ENCODE measurements at places on chromosomes 6 and 20.

GRCh38 chr6:135030532-135031178 is 24.0 kb downstream of the HBS1L start:
- no peak for DNase-seq

GRCh38 chr20:18739751-18740166 is 73.8 kb upstream of the SCP2D1 start:
- no peak for DNase-seq

- no peak for DNase-seq
These were observed 227.0 kb upstream of the PMEPA1 start for GRCh38 chr20:57936636-57937385.

DNA sequence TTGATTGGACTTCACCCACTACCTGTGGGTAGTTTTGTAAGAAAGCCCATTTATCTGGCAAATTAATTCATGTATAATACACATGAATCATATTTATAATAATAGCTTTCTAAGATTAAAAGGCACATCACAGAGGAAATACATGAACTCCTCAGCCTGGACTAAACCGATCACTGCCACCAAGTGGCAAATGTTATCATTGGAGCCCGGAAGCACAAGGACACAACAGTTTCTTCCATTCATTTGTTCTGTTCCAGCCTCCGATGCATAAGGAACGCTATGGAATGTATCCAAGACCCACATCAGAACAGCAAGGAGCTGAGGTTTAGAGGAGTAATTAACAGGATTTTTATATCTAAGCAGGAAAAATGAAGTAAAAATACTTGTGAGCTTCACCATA is 13.9 kb upstream of the IPCEF1 start:
- DNase-seq = no peak

- DNase-seq = no peak
These were observed 44.1 kb downstream of the GJA1 start for GRCh38 chr6:121479486-121480098.

DNA sequence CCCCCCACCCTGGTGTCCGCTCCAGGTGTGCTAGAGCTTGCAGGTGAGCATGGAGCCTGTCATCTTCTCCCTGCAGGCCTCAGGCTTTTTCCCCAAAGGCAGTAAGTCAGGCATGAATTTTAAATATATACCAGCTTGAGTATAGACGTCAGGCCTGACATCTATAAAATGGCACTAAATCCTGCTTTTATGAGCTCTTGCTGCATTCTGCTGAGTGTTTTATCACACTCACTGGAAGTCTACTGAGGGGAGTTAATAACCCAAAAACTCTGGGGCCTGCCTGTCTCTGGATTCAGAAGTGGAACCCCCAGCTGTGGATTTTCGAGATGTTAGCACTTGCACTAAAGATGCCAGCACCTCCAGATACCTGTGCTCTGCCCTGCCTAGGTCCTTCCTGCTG is 133.4 kb upstream of the TOP1 start:
- DNase-seq = no peak

GRCh38 chr6:164200071-164200470 is 785.6 kb downstream of the QKI start:
- DNase-seq = no peak

DNA sequence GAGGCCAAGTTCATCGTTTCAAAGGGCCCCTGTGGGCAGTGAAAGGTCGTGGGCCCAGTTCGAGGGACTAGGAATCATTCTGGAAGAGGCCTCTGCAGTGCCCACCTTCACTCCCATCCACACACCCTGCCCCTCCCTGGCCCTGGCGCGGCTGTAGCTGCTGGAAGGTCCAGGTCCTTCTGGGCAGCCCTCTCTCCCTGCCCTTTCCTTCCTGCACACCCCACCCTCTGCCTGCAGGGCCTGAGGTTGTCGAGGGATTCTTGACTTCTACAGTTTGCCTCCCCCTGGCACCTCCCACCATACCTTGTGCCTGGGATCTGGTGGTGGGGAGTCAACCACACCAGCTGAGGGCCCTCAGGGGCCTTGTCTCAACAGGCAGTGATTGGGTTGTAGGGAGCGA is 4.5 kb upstream of the MYT1 start:
- no peak for DNase-seq

DNA sequence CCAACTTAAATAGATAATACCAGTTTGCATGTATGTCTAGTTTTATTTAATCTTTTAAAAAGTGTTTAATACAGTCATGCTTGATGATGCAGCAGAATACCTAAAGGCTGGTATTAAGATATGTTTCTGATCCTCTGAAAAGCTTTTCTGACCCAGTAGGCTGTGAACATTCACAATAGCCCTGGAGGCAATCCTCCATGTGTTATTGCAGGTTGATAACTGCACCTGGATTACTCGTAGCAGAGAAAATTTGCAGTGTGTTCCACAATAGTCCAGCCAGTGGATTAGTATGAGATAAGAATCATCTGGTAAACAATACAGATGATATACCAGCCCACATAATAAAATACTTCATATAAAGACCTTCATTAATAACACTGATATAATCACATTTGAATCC is 178.9 kb upstream of the RNF217 start:
- DNase-seq = no peak

GRCh38 chr6:109315341-109316110 is 66.7 kb downstream of the CD164 start:
- DNase-seq = no peak

DNA sequence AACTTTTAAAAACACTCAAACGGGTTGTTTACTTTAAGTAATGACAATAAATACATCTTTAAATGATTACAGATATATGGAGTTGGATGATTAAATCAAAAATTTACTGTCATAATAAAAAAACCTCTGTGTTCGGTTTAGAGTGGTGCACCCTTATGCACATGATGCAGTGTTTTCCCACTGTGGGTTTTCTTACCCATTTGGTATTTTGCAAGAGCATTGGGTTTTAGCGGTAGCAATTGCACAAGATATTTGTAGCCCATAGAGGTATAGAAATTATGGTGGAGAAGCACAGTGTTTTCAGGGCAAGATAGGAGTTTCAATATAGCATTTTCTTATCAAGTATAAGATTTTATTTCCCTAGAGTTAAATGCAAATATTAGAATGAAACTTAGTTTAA is 410.8 kb upstream of the PLCB4 start:
- no peak for DNase-seq

GRCh38 chr20:58580474-58580835 is 65.3 kb upstream of the APCDD1L start:
- DNase-seq = no peak

- no peak for DNase-seq
These were observed 24.2 kb upstream of the SIRPA start for GRCh38 chr20:1870792-1871550.

- no peak for DNase-seq
These were observed 52.0 kb upstream of the KLHL31 start for GRCh38 chr6:53717566-53717965.

DNA sequence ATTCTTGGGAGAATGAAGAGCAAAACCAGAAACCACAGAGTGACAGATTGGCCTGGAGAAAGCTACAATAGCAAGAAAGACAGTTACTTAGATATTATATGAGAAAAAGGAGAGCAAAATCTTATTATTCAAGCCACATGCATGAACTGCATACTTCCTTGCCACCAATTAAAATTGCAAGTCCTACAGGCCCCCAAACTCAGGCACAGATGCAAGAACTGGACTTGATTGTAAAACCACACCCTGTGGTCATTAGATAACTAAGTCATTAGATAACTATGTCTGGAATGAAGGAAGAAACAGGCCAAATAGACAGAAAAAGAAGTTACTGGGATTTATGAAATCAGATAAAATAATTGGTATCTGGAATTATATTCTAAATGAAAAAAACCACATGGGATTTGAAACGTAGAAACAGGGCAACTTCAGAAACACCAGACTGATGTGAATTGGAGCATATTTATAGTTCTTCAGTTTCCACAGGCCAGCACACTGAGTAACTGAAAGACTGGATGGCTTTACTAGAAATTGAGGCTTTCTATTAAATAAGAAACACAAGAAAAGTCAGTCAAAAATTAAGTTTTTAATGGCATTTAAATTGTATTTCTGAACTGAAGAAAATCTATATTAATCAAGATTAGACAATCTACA is 49.4 kb upstream of the CARMIL1 start:
- DNase-seq = no peak

- no peak for DNase-seq
These were observed 7.9 kb downstream of the ADGRB3 start for GRCh38 chr6:68642977-68643376.

- DNase-seq = no peak
These were observed 2.0 kb upstream of the DDR1 start for GRCh38 chr6:30882204-30882758.

DNA sequence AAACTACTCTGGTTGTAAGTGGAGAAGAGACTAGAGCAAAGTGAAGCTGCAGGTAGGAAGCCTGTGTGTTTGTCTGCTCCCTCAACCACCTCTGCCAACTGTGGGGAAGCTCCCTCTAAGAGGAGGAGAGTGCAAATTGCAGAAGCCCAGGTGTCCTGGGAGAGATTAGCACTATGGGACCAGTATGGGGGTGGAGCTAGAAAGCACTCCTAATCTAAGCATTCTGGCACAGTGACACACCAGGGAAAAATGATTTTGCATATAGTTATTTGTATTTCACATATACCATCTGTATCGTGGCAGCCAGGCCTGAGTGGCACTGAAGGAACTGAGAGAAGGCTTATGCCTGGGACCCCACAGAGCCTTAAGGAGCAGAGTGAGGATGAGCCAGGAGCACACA is 12.8 kb downstream of the GSTA1 start:
- DNase-seq = no peak

DNA sequence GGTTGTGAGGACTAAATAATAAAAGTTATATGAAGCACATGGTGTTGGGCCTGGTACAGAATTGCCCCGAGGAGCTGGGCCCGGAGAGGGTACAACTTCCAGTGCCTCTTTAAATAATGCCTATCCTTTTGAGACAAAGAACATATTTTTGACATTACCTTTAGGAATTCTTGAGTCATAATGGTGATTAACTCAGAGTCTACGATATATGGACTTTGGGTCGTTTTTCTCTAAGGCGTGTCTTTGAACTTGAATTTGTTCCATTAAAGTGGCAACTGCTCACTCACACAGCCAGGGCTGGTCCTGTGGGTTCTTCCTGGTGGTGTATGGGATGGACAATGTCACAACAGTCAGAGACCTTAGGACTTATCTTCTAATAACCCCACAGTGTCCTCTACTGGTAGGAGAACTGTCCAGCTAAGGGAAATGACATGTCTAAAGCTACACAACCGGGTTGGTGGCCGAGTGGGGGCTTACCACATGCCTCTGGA is 106.5 kb downstream of the CDC5L start:
- peak; percentile 53 for DNase-seq

- DNase-seq = no peak
These were observed 6.1 kb upstream of the DLL1 start for GRCh38 chr6:170296746-170297575.

DNA sequence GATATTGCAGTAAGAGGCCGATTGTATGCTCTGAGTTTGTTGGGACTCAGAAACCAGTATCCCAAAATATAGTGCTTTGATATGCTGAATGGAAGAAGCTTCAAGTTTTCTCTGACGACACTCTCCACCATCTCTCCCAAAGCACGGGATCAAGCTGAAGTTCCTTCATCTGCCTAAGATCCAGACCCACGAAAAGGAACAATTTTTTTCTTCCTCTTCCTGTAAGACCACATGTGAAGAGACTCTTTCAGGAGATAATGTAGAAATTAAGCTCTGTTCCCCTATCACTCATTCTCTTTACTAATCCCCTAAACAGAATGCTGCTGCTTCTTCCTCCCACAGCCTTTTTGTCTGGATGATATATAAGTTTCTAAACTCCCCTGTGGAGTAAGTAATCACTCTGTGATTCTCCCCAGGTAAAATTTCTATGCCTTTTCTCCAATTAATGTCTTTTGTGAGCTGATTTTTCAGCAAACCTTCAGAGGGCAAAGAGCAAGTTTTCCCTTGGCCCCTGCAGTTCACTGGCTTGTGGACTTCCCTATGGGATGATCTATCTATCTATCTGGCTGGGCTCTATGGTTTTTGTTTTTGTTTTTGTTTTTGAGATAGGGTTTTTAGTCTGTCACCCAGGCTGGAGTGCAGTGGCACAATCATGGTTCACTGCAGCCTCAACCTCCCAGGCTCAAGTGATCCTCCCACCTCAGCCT is 13.5 kb upstream of the PNRC1 start:
- DNase-seq = no peak

DNA sequence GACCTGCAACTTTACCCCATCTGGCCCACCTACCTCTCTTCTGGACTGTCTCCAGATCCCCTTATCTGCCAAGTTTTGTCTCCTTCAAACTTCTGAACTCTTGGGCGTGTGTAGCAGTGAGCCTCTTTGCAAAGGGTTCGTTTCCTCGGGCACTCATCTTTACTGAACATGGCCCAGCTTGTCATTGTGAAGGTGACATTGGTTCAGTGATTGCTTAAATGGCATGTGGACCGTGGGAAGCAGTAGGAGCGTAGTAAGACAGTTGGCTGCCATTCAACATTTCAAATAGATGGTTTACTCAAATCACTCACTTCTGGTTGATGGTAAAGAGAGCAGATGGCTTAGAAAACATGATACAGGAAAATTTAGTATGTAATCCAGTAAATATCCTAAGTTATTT is 34.8 kb upstream of the KIF25 start:
- no peak for DNase-seq

DNA sequence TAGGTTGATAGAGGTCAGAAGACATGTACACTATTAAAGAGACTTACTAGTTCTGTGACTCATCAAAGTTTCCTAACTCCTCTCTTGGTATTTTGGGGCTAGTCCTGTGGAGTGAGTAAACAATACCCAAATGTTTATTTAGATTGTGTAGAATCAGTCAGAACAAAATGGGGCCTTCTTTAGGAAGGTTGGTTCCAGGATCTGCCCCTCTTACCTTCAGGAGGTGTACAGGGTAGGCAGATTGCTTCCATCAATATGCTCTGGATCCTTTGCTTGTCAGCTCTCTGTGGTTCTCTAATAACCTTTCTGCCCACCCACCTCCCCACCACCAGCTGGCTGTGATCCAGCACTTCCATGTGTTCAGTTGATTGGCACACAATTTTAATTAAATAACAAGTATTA is 107.0 kb downstream of the POPDC3 start:
- no peak for DNase-seq

Data from dermis microvascular lymphatic vessel endothelial cell (primary cell).